AG09319 (cell line): ENCODE measurements at places on chromosomes 3 and 15.

DNA sequence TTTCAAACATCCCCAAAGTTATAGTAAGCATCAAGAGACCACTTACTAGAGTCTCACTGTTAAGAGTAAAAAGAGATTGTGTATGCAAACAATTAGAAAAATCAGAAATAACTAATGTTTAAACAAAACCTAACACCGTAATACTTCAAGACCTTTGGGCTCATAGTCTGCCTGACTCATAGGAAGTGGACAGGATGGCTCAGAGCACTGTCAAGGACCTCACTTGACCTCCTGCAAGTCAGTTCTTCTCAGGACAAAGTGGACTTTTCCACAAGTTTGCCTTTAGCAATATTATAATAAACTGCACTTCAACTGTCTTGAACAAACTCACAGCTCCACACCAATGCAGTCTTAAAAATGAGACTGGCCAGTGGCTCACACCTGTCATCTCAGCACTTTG lies 34.8 kb downstream of the IL12A start:
- no peak for DNase-seq

DNA sequence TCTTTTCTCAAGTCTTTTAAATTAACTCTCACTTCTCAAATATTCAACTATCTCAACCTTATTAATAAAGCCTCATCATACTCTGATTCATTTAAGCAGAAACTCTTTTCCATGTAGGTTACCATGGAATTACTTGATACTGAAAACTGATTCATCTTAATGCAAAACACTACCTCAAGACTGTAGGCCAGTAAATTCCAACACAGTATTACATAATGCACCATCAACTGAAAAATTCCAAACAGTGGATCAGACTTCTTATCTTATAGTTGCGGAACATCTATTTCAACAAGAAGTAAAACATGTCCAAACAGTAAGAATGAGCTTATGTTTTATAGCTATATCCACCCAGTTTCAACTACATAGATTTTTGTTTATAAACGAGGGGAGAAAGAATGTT lies 124.5 kb downstream of the PEAK1 start:
- no peak for DNase-seq

GRCh38 chr3:13405614-13406013 lies 14.5 kb downstream of the NUP210 start:
- DNase-seq: no peak

- no peak for DNase-seq
Observed at GRCh38 chr3:158912621-158913020, 110.8 kb downstream of the MFSD1 start.

DNA sequence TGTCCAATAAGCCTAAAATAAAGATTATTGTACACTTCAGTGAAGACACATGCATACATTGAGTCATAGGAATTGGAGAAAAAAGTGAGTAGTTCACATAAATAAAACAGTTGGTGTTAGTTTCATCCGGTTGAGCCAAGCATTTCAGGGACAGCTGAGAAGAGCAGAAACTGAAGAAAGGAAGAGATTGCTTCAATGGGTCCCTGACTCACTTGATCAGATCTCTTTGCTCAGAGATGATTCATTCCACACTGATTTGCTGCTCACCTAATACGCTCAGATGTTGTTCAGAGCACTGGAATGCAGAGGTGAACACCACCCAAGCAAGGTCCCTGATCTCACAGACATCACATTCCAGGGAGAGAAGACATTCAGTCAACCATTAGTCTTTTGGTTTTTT lies 93.7 kb downstream of the RAD18 start:
- no peak for DNase-seq

- DNase-seq: no peak
Observed at GRCh38 chr15:23416349-23417276, 30.4 kb downstream of the GOLGA6L2 start.

GRCh38 chr3:156472150-156472549 lies 82.8 kb downstream of the SSR3 start:
- no peak for DNase-seq

GRCh38 chr3:182891364-182891763 lies 89.0 kb downstream of the DCUN1D1 start:
- DNase-seq: no peak
